Spinal cord (tissue), 10 donors: ENCODE measurements at places on chromosomes 7 and 10. TPM values are rescaled to one million over a fixed set of nuclear protein-coding genes. Genes with fewer than 3 reads are reported as not detected.

GRCh38 chr10:22308390-22308789, 7.8 kb upstream of the COMMD3 start:
- no peaks in the 10 kb centered on the region for H3K4me1 ChIP-seq
- H3K4me3 ChIP-seq = no peak overlapping the region
- no peak overlapping the region for H3K27ac ChIP-seq

DNA sequence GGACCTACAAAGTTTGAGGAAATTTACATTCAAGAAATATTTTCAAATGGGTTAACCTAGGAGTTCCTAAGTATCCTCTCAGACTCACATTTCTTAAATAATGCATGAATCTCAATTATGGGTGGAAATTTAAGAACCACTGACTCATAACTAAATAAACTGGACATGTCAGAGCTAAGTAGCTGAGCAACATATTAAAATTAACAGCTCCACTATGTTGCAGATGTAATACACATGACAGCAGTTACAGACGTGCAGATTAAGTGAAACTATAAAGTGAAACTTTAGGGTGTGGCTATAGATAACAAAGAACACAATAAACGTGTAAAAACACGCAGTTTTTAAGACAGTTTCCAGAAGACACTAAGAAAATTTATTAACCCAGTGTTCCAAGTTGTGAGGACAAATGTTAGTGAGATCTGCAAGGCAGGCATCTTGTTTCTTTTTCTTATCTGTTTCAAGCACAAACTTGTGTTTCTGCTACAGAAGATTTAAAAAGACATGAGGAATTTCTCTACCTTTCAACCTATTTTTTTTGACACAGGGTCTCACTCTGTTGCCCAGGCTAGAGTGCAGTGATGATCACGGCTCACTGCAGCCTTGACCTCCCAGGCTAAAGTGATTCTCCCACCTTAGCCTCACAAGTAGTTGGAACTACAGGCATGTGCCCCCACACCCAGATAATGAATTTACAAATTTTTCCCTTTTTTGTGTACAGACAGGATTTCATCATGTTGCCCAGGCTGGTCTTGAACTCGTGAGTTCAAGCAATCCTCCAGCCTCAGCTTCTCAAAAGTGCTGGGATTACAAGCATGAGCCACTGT, 25.3 kb downstream of the DNMBP start:
- no peaks in the 10 kb centered on the region for H3K36me3 ChIP-seq
- H3K4me3 ChIP-seq = no peak overlapping the region
- peak overlapping the region; percentile 30 for H3K27ac ChIP-seq
- no peaks in the 10 kb centered on the region for H3K27me3 ChIP-seq
- DNase-seq = no peak

DNA sequence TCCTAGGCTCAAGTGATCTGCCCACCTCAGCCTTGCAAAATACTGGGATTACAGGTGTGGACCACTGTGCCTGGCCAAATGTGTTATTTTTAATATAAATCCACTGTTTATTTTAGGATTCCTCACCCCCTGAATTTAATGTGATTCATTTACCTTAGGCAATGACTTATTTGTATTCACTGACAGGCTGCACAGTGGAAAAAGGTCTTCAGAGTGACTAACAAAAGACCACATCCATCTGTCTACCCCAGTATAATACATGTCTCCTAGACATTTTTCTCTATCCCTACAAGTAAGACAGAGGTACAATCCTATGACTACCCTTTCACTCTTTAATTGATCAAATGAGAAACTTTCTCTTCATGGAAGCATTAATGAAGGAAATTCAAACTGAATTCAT, 230.2 kb downstream of the AHR start:
- no peaks in the 10 kb centered on the region for H3K36me3 ChIP-seq
- no peak overlapping the region for H3K27ac ChIP-seq
- no peaks in the 10 kb centered on the region for H3K27me3 ChIP-seq

GRCh38 chr10:100151723-100152300, 34.0 kb downstream of the ERLIN1 start:
- H3K4me3 ChIP-seq = no peak overlapping the region
- H3K27me3 ChIP-seq = no peaks in the 10 kb centered on the region
- H3K36me3 ChIP-seq = peaks cover 30% of the 10 kb centered on the region
- H3K27ac ChIP-seq = no peak overlapping the region
- H3K4me1 ChIP-seq = no peaks in the 10 kb centered on the region

- peaks cover 45% of the 10 kb centered on the region for H3K4me1 ChIP-seq
- H3K27me3 ChIP-seq = no peaks in the 10 kb centered on the region
- DNase-seq = no peak
- peak overlapping the region; percentile 95 for H3K27ac ChIP-seq
These were observed 5.1 kb downstream of the ITPRIP start for GRCh38 chr10:104333032-104333727.

DNA sequence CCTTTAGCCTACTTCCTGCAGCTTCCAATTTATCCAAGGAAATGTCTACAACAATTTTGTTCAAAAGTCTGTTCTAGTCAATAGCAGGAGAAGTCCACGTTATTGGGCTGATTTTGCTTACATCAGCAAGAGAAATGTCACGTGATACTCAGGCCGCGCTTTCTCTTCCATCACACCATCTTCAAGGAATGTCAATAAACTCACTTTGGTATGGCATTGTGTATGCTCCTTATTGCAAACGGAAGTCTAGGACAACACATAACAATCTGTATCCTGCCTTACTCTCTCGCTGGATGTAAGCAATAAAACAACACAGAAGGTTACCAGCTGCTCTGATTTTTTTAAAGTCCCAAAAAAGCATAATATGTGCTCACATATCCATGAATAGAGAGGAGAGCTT, 17.1 kb upstream of the STK17A start:
- no peak overlapping the region for H3K27ac ChIP-seq
- no peaks in the 10 kb centered on the region for H3K4me1 ChIP-seq
- peak; percentile 56 for DNase-seq

DNA sequence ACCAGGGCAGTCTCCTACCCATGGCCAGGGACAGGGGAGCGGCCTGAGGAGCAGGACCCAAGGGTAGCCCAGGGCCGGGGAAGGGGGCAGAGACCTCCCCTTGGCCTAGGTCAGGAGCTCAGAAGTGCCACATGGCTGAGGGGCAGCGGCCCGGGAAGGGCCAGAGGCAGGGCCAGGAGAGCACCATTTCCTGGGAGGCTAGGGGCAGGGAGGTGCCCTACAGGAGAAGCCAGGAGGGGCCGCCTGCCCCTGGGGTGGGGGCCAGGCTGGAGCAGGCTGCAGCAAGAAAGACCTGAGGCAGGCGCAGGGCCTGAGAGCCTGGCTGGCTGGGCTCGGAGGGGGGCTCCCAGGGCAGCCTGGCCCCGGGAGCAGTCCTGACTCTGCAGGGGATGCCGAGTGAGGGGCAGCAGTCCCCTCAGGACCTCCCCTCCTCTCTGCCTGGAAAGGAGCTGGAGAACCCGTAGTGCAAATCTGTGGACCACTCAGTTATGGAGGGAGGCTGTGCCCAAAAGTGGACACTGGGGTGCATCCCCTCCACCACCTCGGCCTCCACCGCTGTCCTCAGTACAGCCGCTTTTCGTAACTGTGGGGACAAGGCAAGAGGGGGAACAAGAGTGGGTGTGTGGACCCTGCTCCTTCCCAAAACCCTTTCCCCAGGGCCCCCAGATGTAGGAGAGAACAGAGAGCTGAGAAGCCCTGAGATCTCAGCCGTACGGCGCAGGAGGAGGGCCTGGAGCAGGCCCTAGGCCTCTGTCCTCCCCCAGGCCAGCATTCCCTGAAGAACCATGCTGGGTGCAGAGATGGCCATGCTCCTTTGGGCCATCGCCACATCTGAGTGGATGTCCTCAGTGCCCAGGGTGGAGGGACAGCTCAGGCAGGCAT, 17.1 kb downstream of the IMPDH1 start:
- H3K4me1 ChIP-seq = peaks cover 12% of the 10 kb centered on the region
- H3K4me3 ChIP-seq = no peak overlapping the region

SH2D4B gene
- 0.20 TPM for total RNA-seq

SPDYE11 gene
- total RNA-seq = 0.06 TPM

DLX5 gene
- total RNA-seq = 0.50 TPM

PPP1R17 gene
- total RNA-seq = 1.8 TPM
